Fibroblast of lung (primary cell): ENCODE measurements at places on chromosomes 3 and 15.

DNA sequence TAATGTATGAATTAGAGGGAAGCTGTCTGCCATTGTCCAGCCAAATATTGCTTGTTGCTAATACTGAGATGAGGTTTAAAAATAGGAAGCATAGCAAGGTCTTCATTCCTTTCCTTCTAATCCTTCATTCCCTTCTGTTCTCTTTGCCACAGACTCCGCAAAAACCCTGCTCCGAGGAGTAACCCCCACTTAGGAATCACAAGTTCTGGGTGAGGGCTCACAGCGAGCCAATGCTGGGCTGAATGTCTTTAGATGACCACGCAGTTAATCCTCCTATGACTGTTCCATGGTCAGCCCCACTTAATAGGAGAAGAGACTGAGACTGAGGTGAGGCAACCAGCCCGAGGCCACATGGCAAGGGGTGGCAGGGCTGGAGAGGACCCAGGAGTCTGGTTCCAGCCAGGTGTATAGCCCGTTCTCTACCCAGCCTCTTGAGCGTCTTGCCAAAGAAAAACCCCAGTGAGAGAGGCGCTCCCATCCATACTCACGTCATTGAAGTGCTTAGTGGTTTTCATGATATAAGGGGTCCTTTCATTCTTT lies 44.9 kb upstream of the CTSH start:
- peak; percentile 66 for DNase-seq

DNA sequence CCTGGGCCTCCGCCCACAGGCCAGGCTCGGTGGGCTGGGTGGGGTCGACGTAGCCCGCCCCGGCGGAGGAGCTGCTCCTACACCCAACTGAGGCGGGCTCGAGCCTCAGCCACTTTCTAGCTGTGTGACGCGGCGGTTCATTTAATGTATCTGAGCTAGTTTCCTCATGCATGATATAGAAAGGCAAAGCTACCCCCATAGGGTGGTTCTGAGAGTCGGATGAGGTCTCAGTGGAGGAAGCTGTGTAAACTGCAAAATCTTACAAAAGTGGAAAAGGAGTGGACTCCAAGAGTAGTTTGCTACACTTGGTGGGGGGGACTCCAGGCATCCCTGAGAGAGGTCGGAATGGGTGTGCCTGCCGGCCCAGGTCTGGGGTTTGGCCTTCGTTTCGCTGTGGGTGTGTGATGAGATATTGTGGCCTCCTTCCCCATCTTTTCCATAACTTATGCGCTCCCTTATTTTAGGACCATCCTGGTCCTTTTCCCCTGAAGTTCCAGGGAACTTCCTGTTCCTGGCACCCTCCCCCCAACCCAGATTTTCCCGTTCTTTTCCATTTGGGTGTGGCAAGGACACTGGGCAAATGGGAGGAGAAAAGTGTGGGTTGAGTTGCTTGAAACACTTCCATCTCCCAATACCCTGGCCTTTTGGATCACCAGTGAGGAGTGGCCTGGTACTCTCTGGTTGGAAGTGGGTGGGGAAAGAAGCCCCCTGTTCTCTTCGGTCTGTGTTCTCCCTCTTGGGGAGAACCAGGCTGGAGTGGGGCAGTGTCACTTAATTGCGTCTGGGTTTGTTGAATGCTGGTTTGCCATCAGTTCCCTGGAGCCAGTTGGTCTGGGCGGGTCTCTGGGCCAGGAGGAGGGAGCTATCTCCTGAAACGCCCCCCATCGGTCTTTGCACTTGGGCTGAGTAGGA lies 1.1 kb downstream of the PDIA5 start:
- no peak for DNase-seq

DNA sequence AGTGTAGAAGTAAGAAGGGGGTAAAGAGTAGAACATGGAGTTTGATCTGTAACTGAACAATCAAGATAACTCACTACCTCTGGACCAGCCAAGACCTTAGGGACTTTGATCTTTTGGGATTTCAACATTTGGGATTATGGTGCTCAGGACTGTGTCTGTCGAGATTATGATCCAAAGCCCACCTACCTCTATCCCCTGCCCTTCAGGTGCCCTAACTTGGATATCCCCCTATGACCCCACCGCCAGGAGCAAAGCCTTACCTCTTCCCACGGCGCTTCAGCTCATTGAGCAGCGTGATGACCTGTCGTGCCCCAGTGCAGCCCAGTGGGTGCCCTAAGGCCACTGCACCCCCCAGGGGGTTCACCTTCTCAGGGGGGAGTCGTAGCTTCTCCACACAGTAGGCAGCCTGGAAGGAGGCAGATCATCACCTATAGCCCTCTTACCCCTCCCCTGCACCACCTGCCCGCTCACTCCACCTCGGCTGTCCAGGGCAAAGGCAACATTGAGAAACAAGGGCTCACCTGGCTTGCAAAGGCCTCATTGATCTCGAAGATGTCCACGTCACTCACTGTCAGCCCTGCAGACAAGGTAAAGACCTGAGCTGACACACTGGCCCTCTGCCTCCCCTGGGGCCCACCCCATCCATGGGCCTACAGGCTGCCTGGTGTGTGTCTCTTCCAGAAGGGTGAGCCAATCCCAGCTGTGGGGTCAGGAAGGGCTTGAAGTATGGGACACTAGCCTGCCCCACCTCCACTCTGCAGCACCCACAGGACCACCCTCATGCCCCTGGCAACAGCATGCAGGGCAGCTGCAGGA lies 11.4 kb downstream of the ACAA1 start:
- no peak for DNase-seq

GRCh38 chr15:39623529-39623931 lies 42.7 kb downstream of the THBS1 start:
- DNase-seq: no peak

- DNase-seq: no peak
Observed at GRCh38 chr3:181631901-181632300, 79.8 kb upstream of the SOX2 start.

- no peak for DNase-seq
Observed at GRCh38 chr3:18207226-18207625, 217.9 kb downstream of the SATB1 start.

- DNase-seq: no peak
Observed at GRCh38 chr15:29139072-29139471, 130.6 kb downstream of the NSMCE3 start.

GRCh38 chr3:13483988-13484695 lies 4.0 kb downstream of the HDAC11 start:
- DNase-seq: no peak

DNA sequence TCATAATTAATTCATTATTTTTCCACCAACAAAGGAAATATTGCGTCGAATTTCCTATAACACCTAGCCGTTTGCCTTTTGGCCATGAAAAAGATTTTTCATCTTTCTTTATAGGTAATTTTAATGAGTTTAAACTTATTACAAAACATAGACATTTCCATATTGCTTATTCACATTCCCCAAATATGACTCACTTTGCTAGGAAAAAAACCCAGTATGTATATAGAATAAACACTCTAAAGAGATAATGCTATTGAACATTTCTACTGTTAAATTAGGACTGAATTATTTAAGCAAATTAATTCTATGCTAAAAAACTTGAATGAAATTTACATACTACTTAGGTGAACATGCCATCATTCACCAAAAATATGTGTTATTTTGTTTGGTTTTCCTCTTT lies 16.2 kb downstream of the ZPLD1 start:
- DNase-seq: peak; percentile 6

DNA sequence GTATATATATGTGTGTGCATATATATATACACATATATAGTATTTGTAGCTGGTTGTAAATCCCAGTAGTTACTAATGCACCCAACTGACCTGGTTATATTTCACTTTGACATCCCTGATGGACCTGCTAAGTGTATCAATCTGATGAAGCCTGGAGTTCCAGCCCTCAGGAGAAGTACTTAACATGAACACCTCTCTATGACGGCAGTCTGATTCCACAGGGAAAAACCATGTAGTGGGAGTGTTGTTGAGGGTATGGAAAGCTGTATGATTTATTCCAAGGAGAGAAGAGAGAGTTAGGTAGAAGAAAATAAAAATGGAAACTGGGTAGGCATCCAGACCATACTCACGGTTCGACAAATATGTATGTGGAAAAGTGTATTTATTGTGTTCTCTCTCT lies 531.2 kb upstream of the SEMA6D start:
- no peak for DNase-seq

DNA sequence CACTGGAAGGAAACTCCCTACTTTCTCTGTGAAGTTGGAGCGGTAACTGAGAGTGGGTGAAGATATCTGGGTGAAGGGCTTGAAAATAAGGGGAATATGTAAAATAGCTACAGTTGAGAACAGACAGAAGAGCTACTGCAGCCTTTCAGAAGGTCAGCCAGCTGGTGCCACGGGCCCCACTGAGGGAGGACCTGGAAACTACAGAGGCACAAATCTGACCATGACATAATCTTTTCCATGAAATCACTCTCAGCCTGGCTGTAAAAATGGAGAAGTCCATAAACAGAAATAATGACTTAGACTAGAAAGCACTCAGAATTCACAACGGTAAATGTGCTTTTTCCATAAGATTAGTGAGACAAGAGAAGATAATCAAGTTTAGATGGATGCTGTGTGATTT lies 46.4 kb downstream of the ST3GAL6 start:
- DNase-seq: no peak

DNA sequence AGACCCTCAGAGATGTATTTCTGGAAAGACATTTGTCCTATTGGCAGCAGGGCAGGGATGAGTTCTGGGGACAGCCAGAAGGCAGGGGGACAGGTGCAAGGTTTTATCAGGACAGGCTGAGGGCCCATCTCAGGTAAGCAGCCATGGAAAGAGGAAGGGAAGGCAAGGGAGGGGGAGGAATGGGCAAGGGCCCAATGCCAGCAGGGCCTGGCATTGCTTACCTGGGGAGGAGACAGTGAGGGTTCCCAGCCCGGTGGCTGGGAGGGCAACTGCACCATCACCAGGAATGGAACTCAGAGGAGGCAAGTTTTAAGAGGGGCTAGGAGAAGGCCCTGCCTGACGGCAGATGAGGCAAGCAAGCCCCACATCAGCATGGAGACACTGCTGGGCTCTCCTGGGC lies 3.1 kb downstream of the ARPIN start:
- no peak for DNase-seq

- no peak for DNase-seq
Observed at GRCh38 chr3:50241713-50242380, 5.8 kb downstream of the GNAI2 start.

- peak; percentile 4 for DNase-seq
Observed at GRCh38 chr15:45242289-45242688, 9.7 kb upstream of the SLC28A2 start.

DNA sequence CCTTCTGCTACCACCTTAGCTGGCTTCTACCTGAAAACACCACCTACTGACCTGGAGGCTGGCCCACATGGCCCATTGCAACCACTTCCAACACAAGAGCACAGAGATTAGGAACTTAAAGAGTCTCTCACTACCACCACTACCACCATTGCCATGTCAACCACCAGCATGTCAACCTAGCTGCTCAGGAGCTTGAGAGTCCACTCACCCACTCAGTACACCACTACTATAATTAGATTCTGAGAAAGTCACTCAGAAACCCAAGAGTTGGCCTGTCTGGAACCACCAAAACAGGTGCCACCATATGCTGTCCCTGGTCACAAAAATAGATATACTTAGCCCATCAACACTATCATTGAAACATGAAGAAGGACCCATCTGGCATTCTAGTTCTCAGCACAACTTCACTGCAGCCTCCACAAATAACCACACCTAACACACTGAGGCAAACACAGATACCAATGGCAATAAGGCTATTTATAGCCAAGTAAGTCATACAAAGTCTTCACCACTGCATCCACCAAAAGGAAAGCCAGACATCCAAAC lies 806.7 kb upstream of the EPHA6 start:
- no peak for DNase-seq

GRCh38 chr3:15326037-15326436 lies 6.3 kb downstream of the SH3BP5 start:
- DNase-seq: no peak

- no peak for DNase-seq
Observed at GRCh38 chr15:38017721-38018120, 83.3 kb downstream of the TMCO5A start.

DNA sequence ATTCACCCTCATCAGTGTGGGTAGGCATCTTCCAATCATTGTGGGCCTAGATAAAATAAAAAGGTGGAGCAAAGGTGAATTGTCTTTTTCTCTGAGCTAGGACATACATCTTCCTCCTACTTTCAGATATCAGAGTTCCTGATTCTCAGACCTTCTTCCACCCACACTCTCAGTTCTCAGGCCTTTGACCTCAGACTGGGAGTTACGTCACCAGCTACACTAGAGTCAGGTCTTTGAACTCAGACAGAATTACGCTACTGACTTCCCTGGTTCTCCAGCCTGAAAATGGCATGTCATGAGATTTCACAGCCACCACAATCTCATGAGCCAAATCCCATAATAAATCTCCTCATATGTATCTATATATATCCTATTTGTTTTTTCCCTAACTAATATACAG lies 39.0 kb downstream of the STRIT1 start:
- DNase-seq: no peak

DNA sequence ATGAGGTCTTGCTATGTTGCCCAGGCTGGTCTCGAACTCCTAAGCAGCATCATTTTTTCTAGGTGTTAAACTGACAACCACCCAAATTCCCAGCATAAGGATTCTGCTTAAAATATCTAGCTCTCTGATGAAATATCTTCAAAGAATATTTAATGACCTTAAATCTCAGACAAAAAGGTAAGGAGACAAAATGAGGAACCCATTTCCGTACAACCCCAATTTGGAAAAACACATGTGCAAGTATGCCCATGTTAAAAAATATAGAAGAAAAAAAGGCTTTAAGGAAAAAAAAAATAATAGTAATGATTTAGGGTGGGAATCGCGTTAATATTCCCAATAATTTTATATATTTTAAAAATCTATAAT lies 1.4 kb upstream of the SACM1L start:
- DNase-seq: no peak

DNA sequence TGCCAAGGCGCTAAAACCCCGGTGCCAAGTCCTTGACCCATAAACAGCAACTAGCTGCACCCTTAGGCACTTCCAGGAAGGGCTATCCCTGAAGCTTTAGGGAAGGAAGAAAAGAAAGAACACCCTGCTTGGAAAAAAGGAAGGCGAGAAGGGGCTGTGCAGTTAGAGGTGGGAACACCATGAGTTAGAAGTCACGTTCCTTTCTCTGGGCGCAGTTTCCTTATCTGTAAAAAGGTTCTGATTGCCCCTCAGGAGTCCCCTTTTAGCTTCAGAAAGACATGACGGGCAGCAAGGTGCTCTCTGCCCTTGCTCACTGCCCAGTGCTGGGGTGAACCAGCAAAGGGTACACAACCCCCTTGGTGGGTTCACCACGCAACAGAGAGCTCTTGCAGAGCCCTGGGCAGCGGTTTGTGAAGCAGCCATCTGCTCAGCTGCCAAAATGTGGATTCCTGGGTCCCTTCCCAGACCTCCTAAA lies 798 bp downstream of the GCHFR start:
- DNase-seq: no peak

GRCh38 chr3:126549861-126550487 lies 8.8 kb downstream of the C3orf22 start:
- no peak for DNase-seq

DNA sequence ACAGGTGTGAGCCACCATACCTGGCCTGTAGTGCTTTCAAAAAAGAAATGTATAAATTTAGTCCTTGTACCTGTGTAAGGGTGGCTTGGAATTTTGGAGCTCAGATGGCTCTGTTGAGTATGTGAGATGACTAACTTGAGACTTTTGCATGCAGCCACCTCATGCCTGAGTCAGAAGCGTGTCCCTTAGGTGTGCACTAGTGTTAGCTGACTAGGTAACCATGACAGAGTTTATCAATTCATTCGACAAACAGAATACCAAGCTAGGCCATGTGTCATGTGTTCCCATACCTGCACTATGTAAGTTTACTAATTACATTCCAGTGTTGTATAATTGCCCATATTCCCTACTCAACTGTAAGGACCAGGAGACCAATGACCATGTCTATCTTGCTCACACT lies 4.0 kb upstream of the ZNF639 start:
- DNase-seq: no peak
